ENCODE measurements at places on chromosomes 3 and 15.

DNA sequence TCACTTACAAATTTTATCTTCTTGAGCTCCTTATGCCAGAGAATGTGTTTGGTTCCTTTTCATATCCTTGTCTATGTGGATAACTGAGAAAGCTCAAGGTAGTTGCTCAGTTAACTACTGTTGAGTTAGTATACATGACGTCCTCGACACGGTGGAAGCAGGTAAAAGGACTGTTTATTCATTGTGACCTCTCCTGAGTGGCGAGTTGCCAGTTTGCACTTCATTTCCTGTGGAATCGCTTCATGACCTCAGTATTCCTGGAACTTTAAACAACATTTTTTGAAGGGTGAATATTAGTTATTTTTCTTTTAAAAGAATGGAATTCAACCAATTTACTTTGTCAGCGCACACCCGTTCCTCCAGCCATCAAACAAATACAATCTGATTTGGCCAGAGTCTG is 1.2 kb upstream of the TPRG1 start:
- DNase-seq = no peak

DNA sequence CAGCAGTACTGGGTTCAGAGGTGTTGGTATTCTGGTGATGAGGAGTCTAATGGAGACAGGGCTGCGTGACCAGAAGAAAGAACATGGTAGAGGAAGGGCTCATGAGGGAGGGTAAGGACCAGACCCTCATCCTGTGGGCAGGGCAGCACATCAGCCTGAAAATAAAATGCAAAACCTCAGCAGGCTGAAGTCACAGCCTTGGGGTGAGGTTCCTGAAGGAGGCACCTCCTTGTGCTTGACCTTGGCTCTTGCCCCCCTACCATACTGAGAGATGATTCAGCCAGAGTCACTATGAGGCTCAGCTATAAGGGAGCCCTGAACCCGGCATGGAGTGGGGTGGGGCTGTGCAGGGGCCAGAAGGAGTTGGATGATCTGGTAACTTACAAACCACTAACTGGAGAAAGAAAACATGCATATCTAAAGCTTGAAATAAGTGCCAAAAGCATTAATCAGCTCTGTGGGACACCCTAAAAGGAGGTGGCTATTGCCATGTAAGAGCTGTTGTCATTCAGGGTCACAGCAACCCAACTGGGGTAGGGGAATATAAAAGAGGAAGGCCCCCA is 60.2 kb downstream of the CORO2B start:
- DNase-seq = no peak

- peak; percentile 10 for DNase-seq
These were observed 29.2 kb downstream of the AP3B2 start for GRCh38 chr15:82680200-82681102.

- DNase-seq = no peak
These were observed 28.5 kb downstream of the DNAJC13 start for GRCh38 chr3:132445817-132446216.

DNA sequence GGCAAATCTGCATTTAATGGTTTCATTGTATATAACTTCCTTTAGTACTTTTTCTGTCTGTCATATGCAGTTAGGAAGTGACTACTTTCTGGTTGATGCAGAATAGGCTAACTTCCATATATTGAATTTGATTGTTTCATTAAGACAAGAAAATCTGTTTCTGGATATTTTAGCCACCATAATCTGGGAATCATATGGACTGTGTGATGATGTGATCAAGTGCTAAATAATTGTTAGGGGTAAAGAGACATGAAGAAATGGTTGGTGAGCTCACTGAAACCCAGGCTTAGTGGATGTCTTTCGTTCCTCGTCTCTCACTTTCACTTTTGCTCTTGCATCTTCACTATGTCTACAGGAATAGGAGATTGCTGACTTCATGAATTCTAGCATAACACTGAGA is 3.5 kb upstream of the MNS1 start:
- no peak for DNase-seq

DNA sequence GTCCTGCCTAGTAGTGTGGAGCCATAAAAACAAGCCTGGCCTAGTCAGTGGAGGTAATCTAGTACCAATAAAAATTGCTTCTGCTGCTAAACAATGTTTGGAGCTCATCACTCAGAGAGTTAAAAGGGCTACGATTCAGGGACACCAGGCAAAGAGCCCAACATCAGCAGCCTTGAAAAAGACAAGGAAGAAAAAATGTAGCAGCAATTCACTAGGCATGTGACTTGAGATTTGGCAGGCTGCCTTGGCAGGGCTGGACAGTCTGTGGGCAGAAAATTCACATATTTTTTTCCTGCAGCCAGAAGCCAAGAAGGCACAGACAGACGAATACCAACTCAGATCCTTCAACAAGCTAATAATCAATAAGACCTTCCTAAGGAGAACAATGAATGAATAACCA is 47.2 kb downstream of the IGSF11 start:
- no peak for DNase-seq

DNA sequence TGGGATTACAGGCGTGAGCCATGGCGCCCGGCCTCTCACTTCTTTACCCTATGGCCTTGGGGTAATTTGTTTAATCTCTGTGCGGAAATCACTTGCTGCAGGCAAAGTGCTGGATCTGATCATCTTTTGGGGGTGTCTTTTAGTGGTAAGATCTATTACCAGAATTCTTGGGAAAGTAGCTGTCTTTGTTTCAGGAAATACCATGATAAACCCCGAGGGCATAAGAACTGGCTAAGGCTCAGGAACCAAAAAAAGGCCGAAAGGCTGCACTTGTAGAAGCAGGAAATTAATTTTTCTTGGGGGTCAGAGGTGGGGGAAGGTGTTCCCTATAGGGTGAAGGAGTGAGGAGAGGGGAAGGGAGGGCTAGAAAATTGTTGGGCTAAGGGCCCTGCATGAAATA is 22.7 kb upstream of the IGF2BP2 start:
- DNase-seq = no peak

GRCh38 chr3:123353850-123354233 is 95.0 kb downstream of the ADCY5 start:
- DNase-seq = no peak

GRCh38 chr15:60396100-60396499 is 1.7 kb downstream of the ANXA2 start:
- no peak for DNase-seq
